ENCODE measurements at places on chromosomes 5 and 9.

- no peak for DNase-seq
- H3K27ac ChIP-seq = no peak overlapping the region
- H3K36me3 ChIP-seq = no peaks in the 10 kb centered on the region
- H3K4me1 ChIP-seq = no peaks in the 10 kb centered on the region
These were observed 18.9 kb downstream of the MUSK start for GRCh38 chr9:110687497-110687896.

DNA sequence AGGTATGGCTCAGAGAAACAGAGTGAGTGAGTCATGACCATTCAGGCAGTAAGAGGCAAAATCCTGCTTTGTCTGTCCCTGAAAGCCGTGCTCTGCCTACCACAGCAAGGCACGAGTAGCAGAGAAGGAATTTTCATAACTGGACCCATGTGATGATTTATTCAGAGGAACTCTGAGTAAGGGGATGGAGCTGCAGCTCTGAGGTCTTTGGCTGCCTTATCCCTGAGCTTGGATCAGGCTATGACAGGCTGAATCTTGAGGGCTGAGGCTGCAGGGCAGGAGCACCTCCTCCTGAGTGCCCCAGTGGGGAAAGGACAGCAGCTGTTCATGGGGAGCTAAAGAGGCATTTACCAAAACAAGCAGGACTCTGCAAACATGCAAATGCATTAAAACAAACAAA is 183.4 kb downstream of the PAPPA start:
- no peak overlapping the region for H3K4me3 ChIP-seq
- no peaks in the 10 kb centered on the region for H3K27me3 ChIP-seq
- H3K36me3 ChIP-seq = no peaks in the 10 kb centered on the region
- DNase-seq = no peak
- no peak overlapping the region for H3K27ac ChIP-seq

DNA sequence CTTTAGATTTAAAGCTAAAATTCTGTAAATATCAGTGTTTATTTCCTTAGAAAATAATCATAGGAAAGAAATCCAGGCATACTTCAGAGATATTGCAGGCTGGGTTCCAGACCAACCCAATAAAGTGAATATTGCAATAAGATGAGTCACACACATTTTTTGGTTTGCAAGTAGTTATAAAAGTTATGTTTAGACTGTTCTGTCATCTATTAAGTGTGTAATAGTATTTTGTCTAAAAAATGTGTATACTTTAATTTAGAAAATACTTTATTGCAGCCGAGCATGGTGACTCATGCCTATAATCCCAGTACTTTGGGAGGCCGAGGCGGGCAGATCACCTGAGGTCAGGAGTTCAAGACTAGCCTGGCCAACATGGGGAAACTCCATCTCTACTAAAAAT is 6.9 kb upstream of the RIC1 start:
- no peak overlapping the region for H3K4me3 ChIP-seq
- no peak overlapping the region for H3K27ac ChIP-seq
- H3K36me3 ChIP-seq = peaks cover 39% of the 10 kb centered on the region
- peaks cover 46% of the 10 kb centered on the region for H3K4me1 ChIP-seq

GRCh38 chr5:137399911-137400310 is 99.2 kb downstream of the SPOCK1 start:
- H3K36me3 ChIP-seq = no peaks in the 10 kb centered on the region
- H3K27ac ChIP-seq = no peak overlapping the region
- no peak overlapping the region for H3K4me3 ChIP-seq
- H3K27me3 ChIP-seq = peaks cover 2% of the 10 kb centered on the region
- DNase-seq = no peak
- peaks cover 11% of the 10 kb centered on the region for H3K4me1 ChIP-seq

DNA sequence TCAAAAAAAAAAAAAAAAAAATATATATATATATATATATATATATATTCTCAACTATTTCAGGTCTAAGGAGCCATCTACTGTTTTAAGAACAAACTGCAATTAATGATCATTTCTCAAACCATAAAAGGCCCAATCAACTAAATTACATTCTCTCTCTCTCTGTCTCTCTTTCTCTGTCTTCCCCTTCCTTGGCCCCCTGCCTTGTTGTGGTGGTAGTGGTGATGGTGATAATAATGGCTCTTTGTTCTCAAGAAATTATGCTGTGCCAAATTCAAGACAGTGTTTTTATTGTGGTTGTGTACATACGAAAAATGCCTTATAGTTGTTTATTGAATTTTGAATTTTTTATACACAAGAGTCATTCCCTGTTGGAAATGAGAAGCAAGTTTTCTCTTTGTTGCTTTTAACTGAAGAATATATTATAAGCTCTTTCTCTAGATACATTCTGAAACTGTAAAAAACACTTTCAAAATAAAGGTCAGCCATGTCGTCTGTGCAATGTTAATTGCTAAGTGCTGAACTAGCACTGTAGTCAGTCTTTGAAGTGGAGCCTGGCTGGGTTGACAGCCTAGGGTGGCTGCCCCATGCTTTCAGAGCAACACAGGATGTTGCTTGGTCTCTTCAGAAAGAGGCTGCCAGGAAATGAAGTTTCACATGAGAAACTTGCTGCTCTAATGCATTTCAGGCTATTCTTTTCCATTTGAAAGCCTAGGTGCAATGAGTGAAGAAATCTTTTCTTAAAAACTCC is 96.0 kb downstream of the HINT1 start:
- no peaks in the 10 kb centered on the region for H3K27me3 ChIP-seq
- peak overlapping the region; percentile 93 for H3K27ac ChIP-seq
- H3K4me3 ChIP-seq = peak overlapping the region; percentile 13
- peaks cover 20% of the 10 kb centered on the region for H3K36me3 ChIP-seq
- DNase-seq = peak; percentile 76

DNA sequence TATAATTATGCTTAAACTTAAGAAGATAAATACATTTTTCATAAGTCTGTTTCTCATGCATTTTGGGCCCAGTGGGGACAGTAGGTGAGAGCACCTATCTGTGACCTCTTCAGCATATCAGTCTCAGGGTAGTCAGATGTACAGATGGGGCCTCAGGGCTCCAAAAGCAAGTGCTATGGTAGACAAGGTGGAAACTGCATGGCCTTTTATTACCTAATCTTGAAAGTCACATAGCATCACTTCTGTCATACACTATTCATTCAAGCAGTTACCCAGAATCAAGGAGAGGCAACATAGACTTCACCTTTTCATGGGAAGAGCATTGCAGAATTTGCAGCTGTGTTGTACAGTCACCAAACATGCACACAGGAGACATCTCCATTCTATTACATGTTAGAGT is 94.8 kb downstream of the SV2C start:
- no peak for DNase-seq
- H3K36me3 ChIP-seq = peaks cover 3% of the 10 kb centered on the region
- H3K4me3 ChIP-seq = no peak overlapping the region
- H3K27me3 ChIP-seq = no peaks in the 10 kb centered on the region

DNA sequence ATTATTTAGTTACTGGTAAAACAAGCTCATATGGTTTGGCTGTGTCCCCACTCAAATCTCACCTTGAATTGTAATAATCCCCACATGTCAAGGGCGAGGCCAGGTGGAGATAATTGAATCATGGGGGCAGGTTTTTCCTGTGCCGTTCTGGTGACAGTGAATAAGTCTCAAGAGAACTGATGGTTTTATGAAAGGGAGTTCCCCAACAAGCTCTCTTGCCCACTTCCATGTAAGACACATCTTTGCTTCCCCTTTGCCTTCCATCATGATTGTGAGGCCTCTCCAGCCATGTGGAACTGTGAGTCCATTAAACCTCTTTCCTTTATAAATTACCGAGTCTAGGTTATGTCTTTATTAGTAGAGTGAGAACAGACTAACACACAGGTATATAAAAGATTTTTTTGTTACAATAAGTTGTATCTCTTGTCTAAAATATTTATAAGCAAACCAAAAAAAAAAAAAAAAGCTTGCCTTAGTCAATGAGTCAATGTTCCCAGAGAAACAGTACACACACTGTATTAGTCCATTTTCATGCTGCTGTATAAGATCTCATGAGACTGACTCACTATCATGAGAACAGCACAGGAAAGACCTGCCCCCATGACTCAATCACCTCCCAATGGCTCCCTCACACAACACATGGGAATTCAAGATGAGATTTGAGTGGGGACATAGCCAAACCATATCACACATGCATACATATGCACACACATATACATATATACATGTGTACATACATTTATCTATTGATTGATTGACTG is 138.3 kb downstream of the BASP1 start:
- H3K4me3 ChIP-seq = no peak overlapping the region
- H3K27ac ChIP-seq = no peak overlapping the region
- no peaks in the 10 kb centered on the region for H3K27me3 ChIP-seq
- DNase-seq = no peak

- H3K4me1 ChIP-seq = no peaks in the 10 kb centered on the region
- H3K27ac ChIP-seq = no peak overlapping the region
- H3K27me3 ChIP-seq = peaks cover 8% of the 10 kb centered on the region
- no peaks in the 10 kb centered on the region for H3K36me3 ChIP-seq
These were observed 66.9 kb downstream of the ENTREP1 start for GRCh38 chr9:69391946-69392345.

DNA sequence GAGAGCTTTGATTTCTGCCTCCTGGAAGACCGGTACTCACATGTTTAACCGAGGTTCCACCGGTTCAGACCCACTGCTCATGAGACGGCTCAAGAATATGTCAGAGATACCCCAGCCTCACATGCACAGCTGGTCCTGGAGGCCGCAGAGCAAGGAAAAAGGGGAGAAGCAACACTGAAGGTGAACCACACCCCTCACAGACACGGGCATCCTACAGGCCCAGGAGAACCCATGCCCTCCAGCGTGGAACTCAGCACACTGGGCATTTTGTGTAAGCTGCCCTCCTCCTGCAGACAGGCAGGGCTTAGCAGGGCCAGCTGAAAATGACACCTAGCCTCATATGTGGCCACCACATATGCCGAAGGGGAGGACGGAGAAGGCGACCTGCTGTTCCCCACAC is 37.4 kb downstream of the SEMA4D start:
- H3K36me3 ChIP-seq = peaks cover 78% of the 10 kb centered on the region
- H3K27ac ChIP-seq = no peak overlapping the region
- H3K4me3 ChIP-seq = no peak overlapping the region
- H3K4me1 ChIP-seq = peaks cover 97% of the 10 kb centered on the region
- DNase-seq = no peak

- H3K4me1 ChIP-seq = peaks cover 17% of the 10 kb centered on the region
- DNase-seq = no peak
- no peaks in the 10 kb centered on the region for H3K36me3 ChIP-seq
- no peak overlapping the region for H3K4me3 ChIP-seq
- H3K27ac ChIP-seq = no peak overlapping the region
These were observed 27.1 kb downstream of the ZDHHC11B start for GRCh38 chr5:757346-757930.

GRCh38 chr5:158236511-158237335 is 377.8 kb upstream of the CLINT1 start:
- H3K36me3 ChIP-seq = no peaks in the 10 kb centered on the region
- no peak overlapping the region for H3K4me3 ChIP-seq
- DNase-seq = no peak

DNA sequence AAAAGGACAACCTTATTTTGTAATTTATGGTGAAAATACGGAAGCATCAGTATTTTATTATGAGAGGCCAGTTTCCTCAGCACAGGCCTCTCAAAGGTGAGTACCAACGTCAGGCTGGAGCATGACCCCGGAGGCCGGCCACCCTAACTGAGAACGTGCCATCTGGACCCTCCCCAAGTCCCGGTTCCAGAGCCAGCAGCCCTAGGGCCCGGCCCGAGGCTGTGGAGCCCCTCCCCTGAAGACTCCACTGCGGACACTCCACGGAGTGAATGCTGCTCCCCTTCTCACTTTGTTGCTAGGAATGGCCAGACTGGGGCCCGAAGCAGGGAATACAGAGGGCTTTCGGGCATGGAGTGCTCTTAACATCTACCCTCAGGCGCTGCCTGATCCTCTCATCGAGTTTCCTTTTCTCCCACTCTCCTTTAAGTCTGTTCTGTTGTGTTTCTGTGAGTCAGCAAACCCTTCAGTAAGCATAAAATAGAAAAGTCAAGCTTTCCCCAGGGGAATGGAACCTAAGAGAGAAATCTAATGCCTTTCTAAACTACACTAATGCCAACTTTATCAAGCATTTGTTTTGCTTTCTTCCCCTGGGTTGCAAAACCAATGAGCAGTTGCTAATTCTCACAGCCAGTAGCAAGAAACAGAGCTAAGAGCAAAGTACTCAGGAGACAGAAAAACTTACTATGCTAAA is 4.5 kb downstream of the BRD9 start:
- peaks cover 87% of the 10 kb centered on the region for H3K36me3 ChIP-seq
- peaks cover 33% of the 10 kb centered on the region for H3K4me1 ChIP-seq
- peak overlapping the region; percentile 14 for H3K27ac ChIP-seq
- no peak for DNase-seq

DNA sequence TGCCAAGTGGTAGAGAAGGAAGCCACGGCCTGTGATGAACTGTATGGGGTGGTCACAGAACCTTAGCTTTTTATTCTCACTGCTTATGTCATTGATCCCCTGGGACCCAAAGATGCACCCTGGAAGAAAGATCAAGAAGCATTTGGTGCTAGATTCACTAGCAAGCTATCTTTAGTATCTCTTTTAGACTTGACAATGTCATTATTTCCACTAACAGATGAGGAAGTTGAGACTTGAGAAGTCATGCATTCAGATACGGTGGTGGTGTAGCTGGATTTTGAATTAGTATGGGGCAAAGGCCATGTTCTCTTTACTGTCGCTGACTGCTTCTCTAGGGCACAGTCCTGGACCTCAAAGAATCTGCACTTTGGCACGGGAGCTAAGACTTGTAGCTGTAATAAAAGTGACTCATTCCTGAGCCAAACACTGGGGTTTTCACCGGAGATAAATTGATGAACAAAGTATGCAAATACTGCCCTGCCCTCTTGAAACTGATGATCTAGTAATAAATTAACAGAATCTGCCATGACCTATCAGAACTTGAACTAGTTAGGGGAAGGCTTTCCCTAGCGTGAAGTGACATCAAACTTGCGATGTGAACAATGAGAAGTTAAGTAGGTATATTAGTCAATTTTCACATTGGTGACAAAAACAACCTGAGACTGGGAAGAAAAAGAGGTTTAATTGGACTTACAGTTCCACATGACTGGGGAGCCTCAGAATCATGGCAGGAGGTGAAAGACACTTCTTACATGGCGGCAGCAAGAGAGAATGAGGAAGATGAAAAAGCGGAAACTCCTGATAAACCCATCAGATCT is 5.4 kb downstream of the GDA start:
- no peak overlapping the region for H3K27ac ChIP-seq
- peaks cover 11% of the 10 kb centered on the region for H3K27me3 ChIP-seq
- no peaks in the 10 kb centered on the region for H3K36me3 ChIP-seq
- no peaks in the 10 kb centered on the region for H3K4me1 ChIP-seq
- H3K4me3 ChIP-seq = no peak overlapping the region

DNA sequence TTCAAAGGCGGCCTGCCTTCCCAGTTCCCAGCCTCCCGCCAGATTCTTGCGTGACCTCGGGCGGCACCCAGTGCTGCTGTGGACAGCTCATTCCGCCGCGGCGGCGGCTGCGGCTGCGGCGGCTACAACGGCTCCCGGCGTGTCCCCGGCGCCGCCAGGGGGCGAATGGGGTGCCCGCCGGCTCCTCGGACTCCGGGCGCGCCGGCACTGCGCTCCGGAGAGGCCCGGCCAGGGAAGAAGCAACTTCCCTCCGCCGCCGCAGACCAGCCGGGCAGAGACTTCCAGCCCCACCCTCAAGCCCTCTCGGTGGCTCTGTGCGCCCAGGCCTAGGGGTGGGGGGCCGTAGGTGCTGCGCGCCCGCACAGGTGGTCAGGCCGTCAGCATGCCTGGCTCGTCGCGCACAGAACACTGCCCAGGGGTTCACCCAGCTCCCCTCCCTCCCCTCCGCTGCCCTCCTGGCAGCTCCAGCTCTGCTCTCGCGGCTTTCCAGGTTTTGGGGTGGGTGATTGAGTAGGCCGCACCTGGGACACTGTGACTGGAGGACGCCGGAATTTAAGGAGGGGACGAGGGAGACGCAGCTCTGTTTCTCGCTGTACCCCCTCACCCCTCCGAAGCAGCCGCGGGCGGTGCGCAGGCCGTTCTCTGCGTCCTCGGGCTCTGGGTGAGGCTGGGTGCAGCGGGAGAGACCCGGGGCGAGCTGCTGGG is 20.2 kb downstream of the IGIP start:
- peaks cover 24% of the 10 kb centered on the region for H3K27me3 ChIP-seq
- H3K4me1 ChIP-seq = peaks cover 18% of the 10 kb centered on the region
- H3K4me3 ChIP-seq = no peak overlapping the region
- DNase-seq = peak; percentile 59
